ENCODE measurements at places on chromosomes 2 and 18.

GRCh38 chr2:13714466-13714865 is 918.1 kb upstream of the LRATD1 start:
- no peaks in the 10 kb centered on the region for H3K27me3 ChIP-seq
- no peak overlapping the region for H3K27ac ChIP-seq
- no peak for ATAC-seq

GRCh38 chr2:37080689-37081088 is 3.5 kb downstream of the HEATR5B start:
- peak overlapping the region; percentile 45 for H3K4me3 ChIP-seq
- peak overlapping the region; percentile 84 for H3K27ac ChIP-seq
- peaks cover 54% of the 10 kb centered on the region for H3K36me3 ChIP-seq

DNA sequence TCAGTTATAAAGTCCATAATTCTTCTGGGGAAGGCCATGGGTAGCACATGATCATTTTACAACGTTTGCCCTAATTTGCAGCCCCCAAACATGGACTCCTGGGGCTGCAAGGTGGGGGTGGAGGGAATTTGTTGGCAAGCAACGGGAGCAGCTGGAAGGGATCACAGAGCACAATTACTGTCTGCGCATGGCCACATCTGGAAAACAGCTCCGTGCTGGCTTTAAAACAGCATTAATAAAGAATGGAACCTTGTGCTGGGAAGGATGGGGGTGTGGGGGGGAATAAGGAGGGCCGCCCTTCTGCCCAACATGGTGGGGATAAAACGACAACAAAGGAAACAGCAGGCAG is 60.9 kb upstream of the SLC14A2 start:
- peaks cover 9% of the 10 kb centered on the region for H3K27me3 ChIP-seq
- ATAC-seq = no peak
- H3K36me3 ChIP-seq = no peaks in the 10 kb centered on the region
- H3K4me3 ChIP-seq = no peak overlapping the region

GRCh38 chr18:36402765-36403396 is 105.4 kb downstream of the FHOD3 start:
- peaks cover 27% of the 10 kb centered on the region for H3K27me3 ChIP-seq
- H3K4me3 ChIP-seq = no peak overlapping the region
- no peaks in the 10 kb centered on the region for H3K4me1 ChIP-seq
- H3K36me3 ChIP-seq = no peaks in the 10 kb centered on the region

DNA sequence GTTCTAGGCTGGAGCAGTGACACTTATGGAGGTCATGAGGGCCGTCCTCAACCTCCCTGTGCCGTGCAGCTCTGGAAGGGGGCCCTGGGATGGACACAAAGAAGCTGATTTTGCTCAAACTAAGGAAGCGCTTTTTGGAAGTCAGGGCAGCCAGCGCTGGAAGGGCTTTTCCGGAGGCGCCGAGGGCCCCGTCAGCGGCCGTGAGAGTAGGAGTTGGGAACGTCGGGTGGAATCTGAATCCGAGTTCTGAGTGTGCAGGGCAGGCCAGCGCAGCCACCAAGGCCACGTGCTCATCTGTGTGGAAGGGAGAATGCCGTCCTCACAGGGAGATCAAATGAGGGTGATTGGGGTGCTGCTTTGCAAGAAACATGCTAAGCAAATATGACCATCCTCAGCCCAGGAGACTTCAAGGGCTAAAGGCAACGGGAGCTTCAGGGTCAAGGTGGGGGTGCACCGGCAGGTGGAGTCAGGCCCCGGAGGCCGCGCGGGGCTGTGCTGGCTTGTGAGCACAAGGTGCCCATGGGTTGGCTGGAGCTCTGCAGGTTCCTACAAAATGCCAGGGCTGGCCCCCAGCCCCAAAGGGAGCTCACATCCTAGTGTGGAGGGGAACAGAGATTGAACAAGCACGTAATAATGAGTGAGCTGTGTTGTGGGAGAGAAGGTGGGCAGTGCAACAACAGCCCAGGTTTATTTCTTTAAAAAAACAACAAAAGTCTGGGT is 70.4 kb upstream of the HPCAL1 start:
- H3K27ac ChIP-seq = no peak overlapping the region
- no peaks in the 10 kb centered on the region for H3K4me1 ChIP-seq
- no peaks in the 10 kb centered on the region for H3K36me3 ChIP-seq
- no peak overlapping the region for H3K4me3 ChIP-seq

- peaks cover 4% of the 10 kb centered on the region for H3K4me1 ChIP-seq
- no peak overlapping the region for H3K27ac ChIP-seq
- no peaks in the 10 kb centered on the region for H3K36me3 ChIP-seq
- H3K4me3 ChIP-seq = no peak overlapping the region
- H3K27me3 ChIP-seq = no peaks in the 10 kb centered on the region
- no peak for ATAC-seq
These were observed 674.5 kb downstream of the KCNJ3 start for GRCh38 chr2:155372969-155373368.

DNA sequence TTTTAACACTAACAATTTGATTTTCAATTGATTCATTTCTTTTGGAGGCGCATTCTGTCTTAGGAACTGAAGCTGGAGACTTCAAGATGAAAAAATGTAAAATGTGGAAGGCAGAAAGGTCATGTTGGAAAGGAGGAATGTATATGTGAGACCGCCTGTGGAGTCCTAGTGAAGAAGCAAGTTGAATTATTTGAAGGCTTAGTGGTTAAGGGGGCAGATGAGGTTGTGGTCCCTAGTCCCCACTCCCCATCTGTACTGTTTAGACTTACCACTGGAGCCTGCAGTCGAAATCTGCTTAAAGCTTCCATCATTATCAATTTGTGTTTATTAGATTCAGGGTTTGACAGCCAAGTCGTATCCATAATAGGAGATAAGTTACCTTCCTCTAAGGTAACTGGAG is 15.4 kb upstream of the MIB1 start:
- no peak for ATAC-seq
- no peaks in the 10 kb centered on the region for H3K27me3 ChIP-seq
- no peak overlapping the region for H3K4me3 ChIP-seq
- no peak overlapping the region for H3K27ac ChIP-seq
- H3K36me3 ChIP-seq = no peaks in the 10 kb centered on the region

DNA sequence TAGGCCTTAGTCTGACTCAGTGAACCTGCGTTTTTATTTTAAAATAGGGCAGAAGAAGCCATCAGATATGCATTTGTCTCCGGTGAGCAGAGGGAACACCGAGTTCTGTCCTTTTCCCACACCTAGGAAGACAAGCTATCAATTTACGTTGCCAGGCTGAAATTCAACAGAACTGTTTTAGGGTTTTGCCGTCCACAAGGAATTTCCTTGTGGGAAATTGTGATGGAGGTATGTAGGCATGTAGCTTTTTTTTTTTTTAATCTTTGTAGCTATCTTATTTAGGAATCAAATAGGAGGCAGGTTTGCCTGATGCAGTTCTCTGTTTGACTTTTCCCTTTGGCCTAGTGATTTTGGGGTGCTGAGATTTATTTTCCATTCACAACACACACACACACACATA is 62.0 kb upstream of the ASAP2 start:
- ATAC-seq = no peak
- peaks cover 77% of the 10 kb centered on the region for H3K27me3 ChIP-seq
- no peak overlapping the region for H3K4me3 ChIP-seq

- no peak overlapping the region for H3K27ac ChIP-seq
- H3K4me1 ChIP-seq = no peaks in the 10 kb centered on the region
These were observed 689.0 kb downstream of the TDRD15 start for GRCh38 chr2:21812766-21813165.

GRCh38 chr2:45888167-45888566 is 236.7 kb downstream of the PRKCE start:
- H3K27ac ChIP-seq = no peak overlapping the region
- ATAC-seq = no peak
- H3K27me3 ChIP-seq = no peaks in the 10 kb centered on the region
- H3K4me1 ChIP-seq = peaks cover 74% of the 10 kb centered on the region
- H3K4me3 ChIP-seq = no peak overlapping the region

DNA sequence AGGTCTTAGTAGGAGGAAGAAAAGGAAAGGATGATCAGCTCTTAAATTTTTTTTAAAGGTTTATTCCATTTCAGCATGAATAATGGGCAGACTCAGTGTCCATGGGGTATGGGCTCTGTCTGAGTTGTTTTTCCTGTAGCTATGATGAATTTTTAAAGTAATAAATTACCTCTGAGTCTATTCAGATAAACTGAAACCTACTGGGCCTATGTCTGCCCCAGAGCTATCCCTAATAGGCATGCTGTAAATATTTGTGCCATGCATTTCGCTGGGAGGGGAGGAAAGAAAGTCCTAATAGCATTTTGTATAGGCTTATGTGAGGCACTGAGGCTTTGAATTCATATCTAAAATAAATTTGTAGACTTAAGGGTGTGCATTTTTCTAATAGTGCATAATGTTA is 210.4 kb upstream of the BOD1L2 start:
- no peak for ATAC-seq
- H3K36me3 ChIP-seq = peaks cover 68% of the 10 kb centered on the region
- H3K4me3 ChIP-seq = no peak overlapping the region
- no peak overlapping the region for H3K27ac ChIP-seq

GRCh38 chr2:86087936-86088850 is 17.5 kb downstream of the POLR1A start:
- no peak for ATAC-seq
- peaks cover 42% of the 10 kb centered on the region for H3K36me3 ChIP-seq
- no peak overlapping the region for H3K4me3 ChIP-seq
- H3K4me1 ChIP-seq = no peaks in the 10 kb centered on the region
- no peaks in the 10 kb centered on the region for H3K27me3 ChIP-seq
- no peak overlapping the region for H3K27ac ChIP-seq

DNA sequence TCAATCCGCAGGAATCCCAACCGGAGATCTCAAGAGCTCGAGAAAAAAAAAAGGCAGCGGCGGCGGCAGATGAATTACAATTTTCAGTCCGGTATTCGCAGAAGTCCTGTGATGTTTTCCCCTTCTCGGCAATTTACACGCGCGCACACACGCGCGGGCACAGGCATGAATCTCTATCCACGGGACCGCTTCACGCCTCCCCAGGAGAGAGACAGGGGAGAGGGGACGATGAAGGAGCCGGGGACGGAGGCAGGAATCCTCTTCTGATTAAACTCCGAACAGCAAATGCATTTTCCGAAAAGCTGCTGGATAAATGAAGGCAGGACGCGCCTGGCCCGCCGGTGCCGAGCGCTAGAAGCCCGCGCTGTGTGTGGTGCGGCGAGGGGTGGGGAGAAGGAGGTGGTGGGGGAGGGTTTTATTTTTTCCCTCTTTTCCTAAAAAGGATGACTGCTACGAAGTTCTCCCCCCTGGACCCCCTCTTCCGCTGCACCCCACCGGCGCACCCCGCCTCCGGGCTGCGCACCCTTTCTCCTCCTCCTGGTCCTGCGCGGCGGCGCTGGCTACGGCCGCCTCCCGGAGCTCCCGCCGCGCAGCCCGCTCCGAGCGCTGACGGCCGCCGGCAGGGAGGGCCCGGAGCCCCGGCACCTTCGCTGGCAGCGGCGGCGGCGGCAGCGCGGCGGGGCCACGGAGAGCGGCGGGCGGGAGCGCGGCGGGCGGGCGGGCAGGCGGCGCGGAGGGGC is at the start of gene BCL2:
Gene BCL2 (minus strand): TSS at position 387 of the 740 bp plus-strand sequence.
- H3K27ac ChIP-seq = peak within 1 kb of the TSS; percentile 92
- peaks cover 48% of the 10 kb centered on the region for H3K4me1 ChIP-seq
- H3K27me3 ChIP-seq = no peaks in the 10 kb centered on the region
- peak within 1 kb of the TSS; percentile 99 for H3K4me3 ChIP-seq
- ATAC-seq = peak; percentile 53

GRCh38 chr18:45249246-45249661 is 366.0 kb upstream of the SLC14A2 start:
- no peaks in the 10 kb centered on the region for H3K27me3 ChIP-seq
- no peak for ATAC-seq

- no peaks in the 10 kb centered on the region for H3K27me3 ChIP-seq
- H3K36me3 ChIP-seq = peaks cover 17% of the 10 kb centered on the region
- H3K4me1 ChIP-seq = peaks cover 30% of the 10 kb centered on the region
- no peak overlapping the region for H3K4me3 ChIP-seq
These were observed 139.9 kb upstream of the DNMT3A start for GRCh38 chr2:25481381-25482300.

DNA sequence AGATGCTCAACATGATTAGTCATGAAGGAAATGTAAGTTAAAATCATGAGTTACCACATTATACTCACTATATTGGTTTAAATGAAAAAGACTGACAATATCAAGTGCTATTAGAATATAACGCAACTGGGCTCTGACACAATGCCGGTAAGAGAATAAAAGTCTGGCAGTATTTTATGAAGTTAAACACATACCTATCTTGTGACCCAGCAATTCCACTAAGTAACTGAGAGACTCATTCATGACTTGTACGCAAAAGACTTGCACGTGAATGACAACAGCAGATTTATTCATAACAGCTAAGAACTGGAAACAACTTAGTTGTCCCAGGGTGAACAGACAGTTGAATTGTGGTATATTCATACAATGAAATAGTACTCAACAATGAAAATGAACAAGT is 342.1 kb downstream of the SLC4A3 start:
- no peaks in the 10 kb centered on the region for H3K27me3 ChIP-seq
- no peaks in the 10 kb centered on the region for H3K4me1 ChIP-seq
- H3K36me3 ChIP-seq = no peaks in the 10 kb centered on the region
- ATAC-seq = no peak

GRCh38 chr2:134778372-134778771 is 59.6 kb upstream of the TMEM163 start:
- H3K36me3 ChIP-seq = no peaks in the 10 kb centered on the region
- no peak overlapping the region for H3K4me3 ChIP-seq
- H3K27me3 ChIP-seq = no peaks in the 10 kb centered on the region
- no peak overlapping the region for H3K27ac ChIP-seq
- peaks cover 17% of the 10 kb centered on the region for H3K4me1 ChIP-seq
- ATAC-seq = no peak

- no peaks in the 10 kb centered on the region for H3K4me1 ChIP-seq
- no peak overlapping the region for H3K4me3 ChIP-seq
- no peak overlapping the region for H3K27ac ChIP-seq
- H3K36me3 ChIP-seq = no peaks in the 10 kb centered on the region
- H3K27me3 ChIP-seq = no peaks in the 10 kb centered on the region
- ATAC-seq = no peak
These were observed 421.3 kb upstream of the MMADHC start for GRCh38 chr2:150008901-150009300.

GRCh38 chr18:22813648-22814328 is 119.3 kb upstream of the RBBP8 start:
- H3K36me3 ChIP-seq = no peaks in the 10 kb centered on the region
- ATAC-seq = no peak
- no peak overlapping the region for H3K4me3 ChIP-seq
- H3K4me1 ChIP-seq = no peaks in the 10 kb centered on the region

GRCh38 chr2:229339618-229340017 is 68.5 kb upstream of the PID1 start:
- ATAC-seq = no peak
- H3K4me1 ChIP-seq = no peaks in the 10 kb centered on the region
- no peaks in the 10 kb centered on the region for H3K36me3 ChIP-seq
- H3K27me3 ChIP-seq = no peaks in the 10 kb centered on the region
- no peak overlapping the region for H3K4me3 ChIP-seq

DNA sequence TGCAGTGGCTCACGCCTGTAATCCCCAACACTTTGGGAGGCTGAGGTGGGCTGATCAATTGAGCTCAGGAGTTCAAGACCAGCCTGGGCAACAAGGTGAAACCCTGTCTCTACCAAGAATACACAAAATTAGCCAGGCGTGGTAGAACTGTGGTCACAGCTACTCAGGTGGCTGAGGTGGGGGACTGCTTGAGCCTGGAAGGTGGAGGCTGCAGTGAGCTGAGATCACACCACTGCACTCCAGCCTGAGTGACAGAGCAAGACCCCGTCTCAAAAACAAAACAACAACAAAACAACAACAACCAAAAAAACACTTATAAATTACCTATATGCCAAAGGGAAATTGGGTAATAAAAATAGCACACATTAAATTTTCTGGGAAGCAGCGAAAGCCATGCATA is 141.6 kb downstream of the HDAC4 start:
- H3K27ac ChIP-seq = peak overlapping the region; percentile 1
- H3K4me3 ChIP-seq = peak overlapping the region; percentile 17
- ATAC-seq = peak; percentile 59
- H3K36me3 ChIP-seq = peaks cover 19% of the 10 kb centered on the region
